ENCODE measurements at places on chromosomes 6 and 20.

- no peak for DNase-seq
Observed at GRCh38 chr6:100338090-100338489, 126.6 kb downstream of the SIM1 start.

DNA sequence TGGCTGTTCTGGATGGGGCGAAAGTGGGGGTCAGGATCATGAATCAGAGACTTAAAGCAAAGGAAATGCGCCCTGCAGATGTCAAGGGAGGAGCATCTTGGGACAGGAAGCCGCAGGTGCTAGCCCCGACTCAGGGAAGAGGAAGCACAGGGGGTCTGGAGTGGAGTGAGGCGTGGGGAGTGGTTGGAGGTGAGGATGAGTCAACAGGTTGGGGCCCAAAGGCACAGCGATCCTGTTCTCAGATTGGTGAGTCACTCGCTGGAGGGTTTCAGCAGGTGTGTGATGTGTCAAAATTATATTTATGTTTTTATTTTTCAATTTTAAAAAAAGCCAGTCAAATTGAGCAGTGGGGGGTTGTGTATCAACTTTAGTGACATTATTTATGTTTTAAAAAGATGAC, 19.0 kb downstream of the PACSIN1 start:
- DNase-seq: no peak

DNA sequence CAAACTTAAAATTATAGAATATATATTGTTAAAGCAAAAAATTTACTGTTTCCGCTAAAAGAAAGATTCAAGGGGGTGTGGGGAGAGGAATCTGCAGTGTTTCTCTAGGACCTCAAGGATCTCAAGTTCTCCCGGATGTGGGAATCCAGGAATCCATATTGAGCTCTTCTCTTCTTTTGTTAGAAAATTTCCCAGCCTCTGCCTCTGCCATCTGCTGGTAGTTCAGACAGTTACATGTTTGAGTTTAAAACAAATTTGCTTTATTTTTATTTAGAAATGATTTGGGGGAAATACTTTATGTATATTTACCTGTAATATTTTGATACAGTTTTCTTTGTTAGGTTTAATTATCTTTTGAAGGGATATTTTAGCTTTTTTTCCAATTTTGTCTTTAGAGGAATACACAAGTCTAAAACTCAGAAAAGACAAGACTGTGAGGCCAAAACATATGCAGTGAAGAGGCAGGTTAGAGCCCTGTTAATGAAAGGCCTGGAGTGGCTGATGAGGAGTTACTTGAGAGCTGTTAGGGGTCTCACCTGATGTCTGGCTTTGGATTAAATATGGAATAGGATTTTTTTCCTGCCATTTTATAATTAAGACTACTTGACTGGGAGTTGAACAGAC, 268.8 kb downstream of the ARID1B start:
- DNase-seq: no peak

DNA sequence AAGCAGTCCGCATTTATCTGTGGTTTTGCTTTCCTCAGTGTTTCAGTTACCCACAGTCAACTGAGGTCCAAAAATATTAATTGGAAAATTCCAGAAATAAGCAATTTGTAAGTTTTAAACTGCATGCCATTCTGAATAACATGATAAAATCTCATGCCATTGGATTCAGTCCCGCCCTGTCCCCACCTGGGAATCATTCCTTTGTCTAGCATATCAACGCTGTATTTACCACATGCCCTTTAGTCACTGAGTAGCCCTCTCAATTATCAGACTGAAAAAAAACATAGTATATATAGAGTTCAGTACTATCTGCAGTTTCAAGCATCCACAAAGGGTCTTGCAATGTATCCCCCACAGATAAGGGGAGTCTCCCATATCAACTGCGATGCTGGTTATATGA, 17.1 kb downstream of the RANBP9 start:
- no peak for DNase-seq

DNA sequence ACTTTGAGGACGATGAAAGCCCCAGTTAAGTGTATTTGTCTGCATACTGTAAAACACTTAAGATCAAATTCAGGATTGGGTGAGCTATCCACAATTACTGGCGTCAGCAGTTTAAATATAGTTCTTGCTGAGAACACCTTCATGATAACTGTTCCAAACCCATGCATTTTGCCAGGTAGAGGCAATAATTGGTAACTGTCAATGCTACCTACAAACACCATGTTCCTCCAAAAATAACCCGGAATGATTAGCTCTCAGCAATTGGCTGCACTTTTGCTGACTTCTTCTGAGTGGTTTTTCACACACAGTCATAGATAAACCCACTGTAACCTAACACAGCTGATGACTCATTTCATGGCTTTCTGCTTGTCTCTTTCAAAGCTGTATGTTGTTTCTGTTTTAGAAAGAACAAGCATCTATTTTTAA, 1358.6 kb upstream of the GJE1 start:
- DNase-seq: peak; percentile 63

- DNase-seq: no peak
Observed at GRCh38 chr6:114271405-114271804, 71.4 kb downstream of the HS3ST5 start.

- DNase-seq: no peak
Observed at GRCh38 chr6:37538107-37538506, 38.4 kb upstream of the CCDC167 start.

- no peak for DNase-seq
Observed at GRCh38 chr6:106253172-106253571, 72.4 kb downstream of the ATG5 start.

- no peak for DNase-seq
Observed at GRCh38 chr6:5068153-5068751, 16.9 kb upstream of the PPP1R3G start.

DNA sequence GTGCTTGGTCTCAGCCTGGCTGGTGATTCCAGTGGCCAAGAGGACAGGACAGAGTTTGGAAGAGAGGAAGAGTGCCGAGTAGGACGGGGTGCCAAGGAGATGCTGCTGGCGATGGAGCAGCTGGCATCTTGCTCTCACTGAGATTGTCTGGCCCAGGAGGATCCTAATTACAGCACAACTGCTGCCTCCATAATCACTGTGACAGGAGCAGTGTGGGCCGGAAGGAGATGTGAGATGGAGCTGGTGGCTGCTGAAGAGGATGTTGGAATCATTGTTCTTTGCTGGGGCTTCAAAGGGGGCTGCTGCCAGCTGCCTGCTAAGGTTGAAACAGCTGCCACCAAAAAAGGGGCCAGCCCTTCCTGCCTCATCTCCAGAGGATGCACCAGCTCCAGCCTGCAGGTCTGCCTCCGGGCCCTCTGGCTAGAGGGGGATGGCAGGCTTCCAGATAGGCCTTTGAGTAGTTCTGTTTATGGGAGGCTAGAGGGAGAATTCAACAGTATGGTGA, 214.4 kb downstream of the RNF144B start:
- DNase-seq: peak; percentile 6

DNA sequence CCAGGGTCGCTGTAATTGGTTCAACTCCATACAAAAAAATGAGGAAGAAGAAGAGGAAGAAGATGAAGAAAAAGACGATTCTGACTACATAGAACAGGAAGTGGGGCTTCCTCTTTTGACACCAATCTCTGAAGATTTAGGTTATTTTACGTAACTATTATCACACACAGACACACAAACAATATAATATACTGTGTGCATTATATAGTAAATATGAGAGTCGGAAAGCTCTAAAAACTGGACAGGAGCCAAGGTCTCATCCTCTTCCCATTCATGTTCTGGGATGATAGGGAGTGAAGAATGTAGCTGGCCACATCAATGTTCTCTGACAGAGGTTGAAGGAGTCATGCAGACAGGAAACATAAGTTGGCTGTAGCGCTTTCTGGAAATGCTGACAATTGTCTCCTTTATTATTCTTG, 13.3 kb downstream of the RSPH4A start:
- no peak for DNase-seq

- DNase-seq: no peak
Observed at GRCh38 chr20:49785852-49786175, 26.8 kb upstream of the SLC9A8 start.

- DNase-seq: no peak
Observed at GRCh38 chr20:17431621-17432364, 99.4 kb downstream of the BFSP1 start.

- no peak for DNase-seq
Observed at GRCh38 chr6:169158691-169159090, 95.0 kb downstream of the THBS2 start.

GRCh38 chr6:4812068-4812467, 35.9 kb downstream of the CDYL start:
- no peak for DNase-seq

DNA sequence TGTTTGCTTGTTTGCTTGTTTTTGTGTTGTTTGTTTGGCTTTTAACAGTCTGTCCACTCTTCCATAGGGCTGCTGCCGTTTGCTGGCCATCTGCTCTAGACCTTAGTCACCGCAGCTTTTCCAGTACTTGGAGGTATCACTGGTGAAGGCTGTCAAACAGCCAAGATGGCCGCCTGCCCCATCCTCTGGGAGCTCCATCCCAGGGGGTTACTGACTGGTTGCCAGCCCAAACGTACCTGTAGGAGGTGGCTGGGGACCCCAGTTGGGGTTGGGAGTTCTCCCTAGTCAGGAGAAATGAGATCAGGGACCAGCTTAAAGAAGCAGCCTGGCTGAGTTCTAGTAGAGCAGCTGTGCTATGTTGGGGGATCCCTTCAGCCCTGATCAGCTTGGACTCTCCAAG, 418.4 kb downstream of the KHDRBS2 start:
- no peak for DNase-seq

- no peak for DNase-seq
Observed at GRCh38 chr6:4347877-4348276, 212.5 kb upstream of the ECI2 start.

DNA sequence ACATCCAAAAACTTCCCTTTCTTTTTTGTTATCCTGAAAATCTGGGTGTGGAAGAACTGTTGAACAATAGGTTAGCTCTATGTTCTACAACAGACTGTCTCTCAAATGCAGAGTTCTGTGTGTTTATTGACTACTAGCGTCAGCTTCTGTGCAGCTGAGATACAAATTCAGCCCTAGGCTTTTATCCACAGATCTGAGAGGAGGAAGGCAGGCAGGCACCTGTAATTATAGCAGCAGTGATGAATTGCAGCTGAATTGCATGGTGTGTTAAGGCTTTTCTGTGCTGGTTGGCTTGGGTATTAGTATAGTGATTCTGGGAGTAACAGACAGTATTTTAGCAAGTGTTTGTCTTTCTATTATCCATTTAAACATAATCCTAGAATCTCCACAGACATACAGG, 24.4 kb downstream of the GRIK2 start:
- no peak for DNase-seq

- no peak for DNase-seq
Observed at GRCh38 chr6:166540631-166541331, 45.7 kb downstream of the RAMACL start.

- no peak for DNase-seq
Observed at GRCh38 chr6:72826037-72826436, 204.2 kb downstream of the KCNQ5 start.

DNA sequence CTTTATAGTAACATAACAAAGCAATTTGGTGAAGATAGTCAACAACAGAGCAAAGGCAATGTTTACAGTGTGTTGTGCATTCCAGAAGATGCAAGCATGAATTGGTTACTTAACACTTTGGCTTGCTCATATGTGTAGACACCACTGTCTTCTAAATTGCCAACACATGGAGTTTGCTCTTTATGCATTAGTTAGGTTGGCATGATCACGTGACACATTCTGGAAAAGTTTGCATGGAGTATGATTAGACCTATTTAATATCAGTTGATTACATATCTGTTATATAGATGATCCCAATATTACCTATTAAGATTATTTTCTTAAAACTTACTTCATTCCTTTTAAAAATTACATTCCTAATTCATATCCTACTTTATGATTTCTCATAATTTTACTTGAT, 197.6 kb downstream of the RIMS1 start:
- no peak for DNase-seq

DNA sequence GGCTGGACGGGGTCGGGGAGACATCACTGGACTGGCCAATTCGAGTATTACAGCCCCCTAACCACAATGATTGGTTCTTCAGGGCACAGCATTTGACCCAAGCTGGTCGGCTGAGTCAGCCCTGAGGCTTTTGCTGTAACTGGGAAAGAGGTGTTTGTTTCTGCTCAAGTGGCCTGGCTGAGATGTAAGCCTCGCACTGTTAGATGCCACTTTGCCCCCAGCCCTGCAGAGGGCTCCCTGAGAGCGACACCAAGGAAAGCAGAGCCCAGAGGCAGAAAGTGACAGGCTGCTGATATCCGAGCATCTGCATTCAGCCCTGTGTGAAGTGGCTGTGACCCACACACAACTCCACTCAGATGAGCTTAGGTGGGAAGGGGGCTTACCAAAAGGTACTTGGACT, 19.4 kb downstream of the ERGIC3 start:
- DNase-seq: peak; percentile 68

- peak; percentile 51 for DNase-seq
Observed at GRCh38 chr6:30154709-30155519, 6.1 kb downstream of the TRIM10 start.

- no peak for DNase-seq
Observed at GRCh38 chr6:131773284-131773950, 34.4 kb upstream of the ENPP1 start.

DNA sequence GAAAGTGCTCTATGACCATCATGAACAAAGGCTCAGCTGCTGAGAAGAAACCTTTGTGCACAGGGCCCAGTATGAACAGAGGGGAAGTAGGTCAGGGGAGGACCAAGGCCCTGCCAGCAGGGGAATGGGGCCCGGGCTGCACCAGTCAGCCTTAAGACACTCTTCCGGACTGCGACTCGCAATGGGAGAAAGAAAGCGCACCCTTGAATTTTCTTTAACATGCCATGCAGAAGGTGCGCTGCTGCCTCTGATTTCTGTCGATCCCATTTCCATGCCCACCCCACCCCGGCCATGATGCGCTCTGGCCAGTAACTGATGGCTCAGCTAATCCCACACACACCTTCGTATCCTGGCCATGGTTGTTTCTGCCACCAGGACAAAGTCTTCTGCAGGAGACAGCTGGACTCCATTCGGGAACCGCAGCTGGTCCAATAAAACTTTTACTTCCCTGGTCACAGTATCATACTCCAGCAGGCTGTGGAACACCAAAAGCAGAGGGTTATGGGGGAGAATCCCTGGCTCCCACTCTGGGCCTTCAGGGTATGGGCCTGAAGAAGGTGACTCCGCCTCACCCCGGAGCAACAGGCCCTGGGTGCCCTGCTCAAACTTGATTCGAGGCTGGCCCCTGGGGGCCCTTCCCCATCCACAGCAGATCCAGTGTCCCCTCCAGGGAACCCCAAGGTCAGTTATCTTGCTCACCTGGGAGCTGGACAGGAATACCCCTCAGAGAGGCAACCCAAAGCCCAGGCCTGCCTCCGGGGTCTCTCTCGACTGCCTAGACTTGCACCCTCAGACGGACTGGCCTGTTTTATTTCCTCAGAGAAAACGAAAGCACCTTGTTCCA, 20.3 kb downstream of the CST7 start:
- DNase-seq: no peak

DNA sequence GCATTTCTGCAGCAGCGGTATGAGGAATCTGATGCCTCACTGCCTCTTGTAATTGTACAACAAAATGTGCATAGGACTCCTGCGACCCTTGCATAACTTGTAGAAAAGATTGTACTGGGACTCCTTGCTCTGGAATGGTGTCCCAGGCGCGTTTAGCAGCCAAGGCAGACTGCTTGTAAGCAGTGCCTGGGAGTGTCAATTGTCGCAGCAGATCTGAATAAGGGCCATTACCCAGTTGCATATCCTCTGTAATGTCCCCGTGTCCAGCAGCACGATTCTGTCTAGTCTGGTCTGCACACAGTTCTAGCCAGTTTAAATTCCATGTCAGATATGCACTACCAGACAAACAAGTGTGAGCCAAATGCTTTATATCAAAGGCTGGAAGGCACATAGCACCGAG, 70.7 kb upstream of the BTN3A2 start:
- no peak for DNase-seq

- DNase-seq: no peak
Observed at GRCh38 chr20:24483435-24484080, 14.1 kb downstream of the SYNDIG1 start.

All from DMS153 (cell line).